Osteoblast (primary cell): ENCODE measurements at places on chromosomes 4 and X. TPM values are rescaled to one million over a fixed set of nuclear protein-coding genes. Genes with fewer than 3 reads are reported as not detected.

XAGE1A gene
- not detected in 2 replicates for total RNA-seq

HTN3 gene
- not detected in 2 replicates for total RNA-seq

MTTP gene
- 0.29 TPM in 1 of 2 replicates, not detected in the other for total RNA-seq

ZDHHC15 gene
- total RNA-seq = 0.59 and 1.1 TPM in 2 replicates

MAOB gene
- total RNA-seq = 0.29 and 0.72 TPM in 2 replicates

LINC00632 gene
- total RNA-seq = 9.4 and 10.1 TPM in 2 replicates

CYTL1 gene
- 0.36 and 15.3 TPM in 2 replicates for total RNA-seq

TLL1 gene
- total RNA-seq = 0.29 and 0.36 TPM in 2 replicates

BRCC3 gene
- 10.1 and 10.6 TPM in 2 replicates for total RNA-seq

PRDM8 gene
- 3.6 and 5.0 TPM in 2 replicates for total RNA-seq

RBMX gene
- 202 and 210 TPM in 2 replicates for total RNA-seq
